Transverse colon (tissue), 4 donors: ENCODE measurements at places on chromosomes 7 and 10.

GRCh38 chr7:1264345-1265280, 31.9 kb downstream of the UNCX start:
- DNase-seq: no peak

DNA sequence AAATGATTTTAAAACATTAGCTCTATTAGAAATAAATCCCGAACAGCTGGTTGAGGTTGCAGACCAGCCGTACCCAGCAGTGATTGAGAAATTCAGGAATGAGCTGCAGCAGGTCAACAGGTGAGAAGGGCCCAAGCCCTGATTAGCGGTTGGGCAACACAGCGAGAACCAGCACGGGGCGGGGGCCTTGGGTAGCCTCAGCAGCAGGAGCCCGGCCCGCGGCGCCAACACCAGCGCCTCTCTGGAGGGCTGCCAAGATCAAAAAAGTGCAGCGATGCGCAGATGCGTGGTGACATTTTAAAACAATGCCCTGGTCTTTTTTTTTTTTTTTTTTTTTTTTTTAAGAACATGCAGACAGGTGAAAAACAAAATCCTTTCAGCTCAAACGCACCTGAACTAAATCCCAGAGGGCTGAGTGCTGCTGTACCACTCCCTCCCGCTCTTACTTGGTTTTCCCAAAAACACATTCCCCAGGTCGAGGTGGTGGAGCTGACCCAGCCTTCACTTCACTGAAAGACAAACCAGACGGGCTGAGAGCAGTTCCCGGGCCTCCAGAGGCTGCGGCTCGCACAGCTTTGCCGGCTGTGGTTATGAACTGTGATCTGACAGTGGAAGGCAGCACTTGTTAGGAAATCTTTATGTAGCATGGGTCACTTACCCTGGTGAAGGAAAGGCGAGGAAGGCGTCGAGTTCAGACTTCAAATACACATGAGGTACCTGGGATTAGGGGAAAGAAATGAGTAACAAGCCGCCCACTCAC, 579.4 kb downstream of the SDK1 start:
- DNase-seq: no peak

- no peak for DNase-seq
Measured at GRCh38 chr10:84499846-84500245, 171.5 kb downstream of the CCSER2 start.

- no peak for DNase-seq
Measured at GRCh38 chr7:76386691-76387260, 22.7 kb downstream of the SSC4D start.

DNA sequence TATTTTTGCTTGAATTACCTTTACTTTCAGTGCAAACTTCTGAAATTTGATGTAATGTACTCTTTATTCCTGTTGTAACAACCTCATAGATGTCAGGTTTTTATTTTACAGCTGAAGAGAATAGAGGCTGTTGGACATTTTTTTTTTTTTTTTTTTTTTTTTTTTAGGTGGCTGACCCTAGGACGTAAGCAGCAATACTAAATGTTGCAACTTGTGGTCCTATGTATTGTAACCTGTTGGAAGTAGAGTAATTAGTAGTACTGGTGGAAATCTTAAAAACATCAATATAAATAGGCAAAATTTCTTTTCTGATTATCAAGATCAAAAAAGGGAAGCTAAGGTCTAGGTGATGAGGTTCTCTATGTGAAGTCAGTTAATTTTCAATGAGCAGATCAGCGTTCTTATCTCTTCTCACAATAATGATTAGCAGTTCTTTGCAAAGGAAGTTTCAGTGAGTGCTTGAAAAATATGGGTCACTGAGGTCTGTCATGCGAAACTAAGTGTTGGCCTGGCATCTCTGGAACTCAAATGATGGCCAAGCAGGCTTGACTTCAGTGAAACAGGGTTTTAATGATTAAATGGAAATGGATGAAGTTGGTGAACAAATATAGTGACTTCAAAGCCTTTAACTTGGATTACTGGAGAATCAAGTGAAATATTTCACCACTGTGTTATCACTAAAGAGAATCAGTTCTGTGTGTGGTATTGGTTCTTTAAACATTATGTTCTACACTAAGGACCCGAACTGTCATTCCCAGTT, 42.7 kb downstream of the BICC1 start:
- no peak for DNase-seq

- DNase-seq: no peak
Measured at GRCh38 chr10:101767600-101767945, 8.3 kb downstream of the FGF8 start.

DNA sequence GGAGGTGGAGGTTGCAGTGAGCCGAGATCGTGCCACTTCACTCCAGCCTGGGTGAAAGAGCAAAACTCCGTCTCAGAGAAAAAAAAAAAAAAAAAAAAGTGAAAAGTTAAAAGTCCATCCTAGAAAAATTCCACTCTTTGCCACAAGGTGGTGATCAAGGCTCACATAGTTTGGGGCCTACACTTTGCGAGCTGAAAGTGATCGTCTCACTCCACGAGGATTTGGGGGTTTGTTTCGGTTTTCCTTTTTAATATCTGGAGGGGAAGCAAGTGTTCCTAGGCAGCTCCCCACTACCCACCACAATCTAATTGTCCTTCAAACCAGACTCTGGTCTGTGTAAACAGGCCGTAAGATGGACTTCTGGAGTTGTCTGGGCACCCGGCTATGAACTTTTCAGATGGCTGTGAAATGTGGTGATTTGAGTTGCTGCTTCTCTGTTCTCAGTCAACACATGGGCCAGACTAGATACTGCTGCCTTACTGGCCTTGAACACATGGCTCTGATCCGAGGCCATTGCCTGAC, 27.1 kb downstream of the PRLHR start:
- peak; percentile 35 for DNase-seq

DNA sequence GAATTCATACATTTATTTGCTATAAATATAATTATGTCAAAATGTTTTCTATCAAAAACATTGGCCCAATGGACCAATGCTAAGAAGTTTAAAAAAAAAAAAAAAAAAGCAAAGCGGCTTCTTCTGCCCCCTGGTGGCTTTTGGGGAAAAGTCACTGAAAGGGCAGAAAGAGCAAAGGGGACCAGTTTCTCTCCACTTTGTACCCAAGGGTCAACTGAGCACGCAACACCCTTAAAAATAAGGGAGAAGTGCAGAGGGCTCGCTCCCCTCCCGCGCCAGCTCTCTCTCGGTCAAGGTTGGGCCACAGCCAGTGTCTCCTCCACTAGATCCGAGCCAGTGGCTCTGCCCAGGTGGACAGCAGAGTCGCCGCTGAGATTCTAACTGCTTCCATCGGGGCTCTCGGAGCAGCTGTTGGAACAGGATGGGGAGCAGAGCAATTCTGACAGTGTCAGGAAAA, 136.4 kb upstream of the FGFR2 start:
- no peak for DNase-seq

- no peak for DNase-seq
Measured at GRCh38 chr10:110868981-110869380, 2.7 kb upstream of the PDCD4 start.

GRCh38 chr7:121753944-121754343, 119.0 kb upstream of the PTPRZ1 start:
- DNase-seq: no peak

GRCh38 chr7:906776-907157, 30.4 kb downstream of the GET4 start:
- DNase-seq: no peak

DNA sequence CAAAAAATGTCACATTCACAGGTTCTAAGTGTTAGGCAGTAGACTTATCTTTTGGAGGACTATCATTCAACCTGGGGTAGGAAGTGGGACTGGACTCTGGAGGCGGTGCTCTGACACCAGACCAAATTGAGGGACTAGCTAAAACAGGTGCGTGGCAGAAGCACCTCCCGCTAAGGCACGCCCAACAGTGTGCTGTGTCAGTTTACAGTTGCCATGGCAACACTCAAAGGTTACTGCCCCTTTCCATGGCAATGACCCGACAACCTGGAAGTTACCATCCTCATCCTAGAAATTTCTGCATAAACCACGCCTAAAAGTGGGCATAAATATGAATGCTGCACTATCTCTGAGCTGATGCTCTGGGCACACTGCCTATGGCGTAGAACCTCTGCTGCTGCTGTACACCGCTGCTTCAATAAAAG, 14.0 kb upstream of the BLNK start:
- DNase-seq: peak; percentile 51

DNA sequence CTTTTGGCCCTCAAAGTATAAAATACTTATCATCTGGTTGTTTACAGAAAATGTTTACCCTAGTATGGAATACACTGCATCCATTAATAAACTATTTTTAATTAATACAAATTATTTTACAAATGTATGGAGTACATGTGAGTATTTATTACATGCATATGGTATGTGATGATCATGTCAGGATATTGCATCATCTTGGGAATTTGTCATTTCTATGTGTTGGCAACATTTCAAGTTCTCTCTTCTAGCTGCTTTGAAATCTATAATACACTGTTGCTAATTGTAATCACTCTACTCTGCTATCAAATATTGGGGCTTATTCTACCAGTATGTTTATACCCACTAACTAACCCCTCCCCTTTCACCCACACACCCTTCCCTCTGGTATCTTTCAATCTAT, 103.9 kb upstream of the THSD7A start:
- DNase-seq: no peak

- DNase-seq: no peak
Measured at GRCh38 chr10:103102195-103102594, 90.9 kb downstream of the NT5C2 start.

- no peak for DNase-seq
Measured at GRCh38 chr7:130273081-130273932, 6.6 kb downstream of the CPA2 start.
